Activated T-cell treated with anti-CD3 and anti-CD28 coated beads, Interleukin-2, amount 50 U/mL, for 72 hours (primary cell): ENCODE measurements at places on chromosomes 7 and 10. TPM values are rescaled to one million over a fixed set of nuclear protein-coding genes. Genes with fewer than 3 reads are reported as not detected.
A peak's percentile ranks its signal among the peaks of the same experiment; 100 is the strongest.

DNA sequence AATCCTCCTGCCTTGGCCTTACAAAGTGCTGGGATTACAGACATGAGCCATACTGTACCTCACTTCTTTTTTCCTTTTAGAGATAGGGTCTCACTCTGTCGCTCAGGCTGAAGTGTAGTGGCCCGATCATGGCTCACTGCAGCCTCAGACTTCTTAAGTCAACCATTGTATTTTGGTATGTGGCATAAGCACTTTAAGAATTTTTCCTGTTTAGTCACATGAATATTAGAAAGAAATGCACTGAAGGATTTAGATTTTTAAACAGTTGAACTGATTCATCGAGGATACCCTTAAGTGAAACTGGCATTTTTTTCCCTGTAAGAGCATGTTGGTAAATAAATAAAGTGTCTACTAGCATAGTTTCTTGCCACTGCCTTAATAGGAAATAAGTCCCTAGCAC lies 319.3 kb upstream of the CACNA2D1 start:
- DNase-seq = no peak

- no peak for DNase-seq
Measured at GRCh38 chr10:15197276-15197675, 28.8 kb upstream of the NMT2 start.

- DNase-seq = no peak
Measured at GRCh38 chr7:94115316-94115715, 111.2 kb upstream of the BET1 start.

DNA sequence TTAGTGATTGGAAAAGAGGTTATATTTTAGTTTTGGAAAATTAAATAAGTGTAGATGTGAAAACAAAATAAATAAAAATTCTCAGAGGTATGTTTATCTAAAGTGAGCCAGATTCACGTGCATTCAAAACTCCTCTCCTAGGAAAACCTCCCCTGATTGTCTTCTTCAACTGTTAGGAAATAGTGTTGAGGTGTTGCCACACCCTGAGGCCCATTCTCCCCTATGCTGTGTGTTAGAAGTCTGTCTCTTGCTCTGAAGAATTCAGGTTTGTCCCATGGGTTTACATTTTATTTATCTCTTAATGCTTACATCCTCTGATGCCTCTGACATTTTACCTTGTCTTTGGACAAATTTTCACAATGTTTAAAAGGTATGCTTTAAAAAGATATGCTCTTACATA lies 40.3 kb downstream of the PTPRE start:
- no peak for DNase-seq

DNA sequence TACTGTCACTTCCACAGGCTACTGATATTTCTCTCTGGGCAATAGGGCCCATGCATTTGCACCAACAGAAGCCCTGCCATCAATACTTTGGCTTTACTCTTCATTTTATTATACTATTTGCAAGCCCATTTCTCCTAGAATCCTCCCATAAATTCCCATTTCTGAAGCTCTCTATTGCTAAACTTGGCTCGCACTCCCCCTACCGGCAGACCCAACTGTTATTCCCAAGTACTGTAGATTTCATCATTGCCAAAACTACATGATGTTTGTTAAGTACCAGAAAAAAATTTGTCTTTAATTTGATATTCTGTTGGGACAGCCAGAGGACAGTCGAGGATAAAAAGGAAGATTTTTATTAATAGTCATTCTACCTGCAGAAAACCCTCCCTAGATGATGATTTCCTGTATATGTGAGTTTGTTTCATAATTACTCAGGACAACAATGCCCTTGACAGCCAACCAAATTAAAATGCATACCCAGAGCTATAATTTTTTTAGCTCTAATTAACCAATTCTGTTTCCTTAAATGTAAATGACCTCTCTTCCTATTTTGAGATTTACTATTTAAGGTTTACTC lies 298.6 kb downstream of the REEP3 start:
- peak; percentile 25 for DNase-seq

DNA sequence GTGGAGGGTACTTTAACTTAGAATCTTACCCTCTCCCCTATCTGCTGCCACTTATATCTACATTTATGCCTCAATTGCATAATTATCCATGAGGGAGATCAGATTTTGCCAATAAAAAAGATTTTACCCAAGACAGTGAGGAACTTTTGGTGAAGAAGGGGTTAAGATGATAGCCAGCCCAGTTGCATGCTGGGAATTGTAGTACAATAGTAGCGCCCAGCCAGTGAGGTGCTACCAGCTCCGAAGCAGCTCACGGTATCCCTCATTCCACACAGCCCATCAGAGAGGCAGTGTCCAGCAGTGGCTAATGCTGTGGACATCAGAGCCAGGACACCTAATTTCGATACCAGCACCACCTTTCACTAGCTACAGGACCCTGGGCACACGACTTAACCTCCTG lies 5.9 kb upstream of the LGI1 start:
- DNase-seq = no peak

DNA sequence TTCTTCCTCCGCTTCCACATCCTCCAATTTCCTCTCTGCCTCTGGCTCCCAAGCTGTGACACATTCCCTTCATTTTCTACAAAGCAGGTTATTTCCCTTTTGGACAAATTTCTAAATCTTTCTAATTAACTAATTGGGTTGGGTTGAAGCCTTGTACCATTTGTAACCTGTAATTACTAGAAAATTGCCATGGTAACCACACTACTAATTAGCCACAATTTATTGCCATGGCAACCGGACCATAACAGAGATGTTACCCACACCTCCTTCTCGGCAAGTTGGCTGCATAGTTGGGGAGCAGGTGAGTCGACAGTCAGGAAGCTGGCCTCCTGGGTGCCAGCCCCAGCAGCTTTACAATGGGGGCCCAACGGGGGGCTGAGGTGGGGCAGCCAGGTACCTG lies 61.6 kb downstream of the GOLGA7B start:
- DNase-seq = no peak

- no peak for DNase-seq
Measured at GRCh38 chr10:52637592-52637991, 135.0 kb downstream of the MBL2 start.

- no peak for DNase-seq
Measured at GRCh38 chr10:129853562-129853903, 110.5 kb downstream of the EBF3 start.

ITPRID1 gene
- total RNA-seq = not detected

DNA sequence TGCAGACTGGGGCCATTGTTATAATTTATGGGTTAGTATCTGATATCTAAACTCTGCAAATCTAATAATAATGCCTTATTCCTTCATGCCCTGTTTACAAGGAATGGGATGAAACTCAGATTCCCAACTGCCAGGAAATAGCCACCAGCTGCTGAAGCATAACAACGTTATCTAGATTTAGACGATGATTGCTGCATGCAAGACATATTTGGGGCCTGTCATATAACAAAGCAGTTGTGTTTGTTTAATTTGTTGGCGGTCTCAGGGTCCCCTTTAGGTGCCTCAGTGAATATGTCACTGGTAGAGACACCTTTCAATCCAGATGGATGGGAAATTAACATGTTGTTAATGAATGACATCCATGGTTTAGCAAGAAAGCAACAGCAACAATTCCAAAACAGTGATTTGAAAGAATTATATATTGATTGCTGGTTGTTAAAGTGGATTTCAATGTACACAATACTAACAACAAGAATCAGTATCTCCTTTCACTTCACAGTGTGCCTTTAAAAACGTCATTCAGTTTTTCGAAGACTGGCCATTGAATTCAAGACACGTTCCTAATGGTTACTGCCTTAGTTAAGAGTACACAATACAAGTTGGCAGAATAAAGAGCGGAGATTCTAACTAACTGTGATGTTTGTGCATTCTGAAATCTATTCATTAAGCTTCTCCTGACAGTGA lies 860.6 kb upstream of the CELF2 start:
- no peak for DNase-seq

GRCh38 chr7:157675427-157675927 lies 338.7 kb downstream of the DNAJB6 start:
- no peak for DNase-seq

DNA sequence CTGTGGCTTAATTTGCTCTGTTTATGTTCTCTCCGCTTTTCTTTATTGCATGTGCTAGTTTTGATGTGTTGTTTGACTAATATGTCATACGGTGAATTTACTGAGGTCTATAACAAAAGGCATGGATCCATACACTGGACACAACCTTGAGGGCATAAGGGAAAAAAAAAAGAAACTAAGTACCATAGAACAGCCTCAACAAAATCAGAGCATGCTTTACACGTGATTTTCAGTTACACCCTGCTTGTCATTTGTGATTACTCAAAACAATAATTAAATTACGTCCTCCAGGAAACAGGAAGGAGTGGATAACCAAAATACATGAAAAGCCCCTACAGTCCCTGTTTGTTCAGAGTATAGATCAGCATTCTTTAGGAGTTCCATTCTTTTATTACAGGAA lies 150.5 kb downstream of the CRPPA start:
- DNase-seq = no peak
